ENCODE measurements at places on chromosomes 1 and 21. TPM values are rescaled to one million over a fixed set of nuclear protein-coding genes. Genes with fewer than 3 reads are reported as not detected.

DNA sequence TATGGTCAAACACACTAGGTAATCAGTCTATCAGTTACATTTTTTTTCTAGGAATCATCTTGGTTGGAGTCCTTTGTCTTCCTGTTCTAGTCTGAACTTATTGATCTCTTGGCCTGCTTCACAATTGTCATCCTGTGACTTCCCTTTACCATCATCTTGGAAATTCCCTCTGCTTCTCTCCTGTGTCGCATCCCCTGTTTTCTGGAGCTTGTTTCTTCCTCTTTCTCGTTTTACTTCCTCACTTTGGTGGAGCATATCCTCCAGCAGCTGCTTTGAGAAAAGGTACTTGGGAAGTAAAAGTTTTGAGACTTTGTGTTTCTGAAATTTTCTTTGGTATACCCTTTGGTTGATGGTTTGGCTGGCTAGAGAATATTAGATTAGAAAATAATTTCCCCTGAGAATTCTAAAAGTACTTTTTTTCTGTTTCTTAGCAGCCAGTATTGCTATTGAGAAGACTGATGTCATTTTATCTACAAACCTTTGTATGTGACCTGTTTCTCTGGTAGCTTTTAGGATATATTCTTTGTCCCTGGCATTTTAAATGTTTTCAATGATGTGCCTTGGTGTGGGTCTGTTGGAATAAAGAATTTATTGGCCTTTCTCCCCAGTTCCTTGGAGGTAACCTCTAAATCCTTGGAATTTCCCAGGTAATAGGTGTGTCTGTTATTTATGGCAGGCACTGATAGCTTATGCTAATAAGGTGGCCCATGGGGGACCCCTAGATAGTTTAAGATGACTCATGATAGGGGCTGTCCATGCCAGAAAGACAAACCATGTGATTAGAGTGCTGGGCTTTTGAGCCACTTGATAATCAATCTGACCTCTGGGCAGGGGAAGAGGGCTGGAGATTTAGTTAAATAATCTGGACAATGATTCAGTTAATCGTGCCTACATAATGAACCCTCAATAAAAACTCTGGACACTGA is 6.1 kb upstream of the MYCL start:
- no peak for DNase-seq

DNA sequence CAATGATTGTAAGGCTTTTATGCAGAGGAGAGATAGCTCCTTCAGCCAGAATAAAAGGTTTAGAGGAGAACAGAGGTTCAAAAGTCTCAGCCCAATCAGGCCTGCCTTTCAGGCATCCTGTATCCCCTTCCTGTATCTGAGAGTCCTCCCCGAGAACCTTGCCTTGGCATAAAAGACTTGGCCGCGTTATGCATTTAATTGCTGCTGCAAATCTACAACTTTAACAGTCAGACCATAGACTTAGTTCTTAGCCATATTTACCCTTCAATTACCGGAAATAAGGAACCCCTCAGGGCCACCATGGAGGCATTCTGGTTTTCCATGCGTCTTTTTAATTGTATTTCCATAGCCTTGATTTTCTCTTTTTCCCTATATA is 18.3 kb upstream of the HYI start:
- DNase-seq, result no peak

- no peak for DNase-seq
These were observed 192.8 kb upstream of the LYPLAL1 start for GRCh38 chr1:218980881-218981280.

- no peak for DNase-seq
These were observed 1.2 kb downstream of the ZNF692 start for GRCh38 chr1:248857749-248858095.

- no peak for DNase-seq
These were observed 19.2 kb upstream of the BACH1 start for GRCh38 chr21:29279558-29279957.

DNA sequence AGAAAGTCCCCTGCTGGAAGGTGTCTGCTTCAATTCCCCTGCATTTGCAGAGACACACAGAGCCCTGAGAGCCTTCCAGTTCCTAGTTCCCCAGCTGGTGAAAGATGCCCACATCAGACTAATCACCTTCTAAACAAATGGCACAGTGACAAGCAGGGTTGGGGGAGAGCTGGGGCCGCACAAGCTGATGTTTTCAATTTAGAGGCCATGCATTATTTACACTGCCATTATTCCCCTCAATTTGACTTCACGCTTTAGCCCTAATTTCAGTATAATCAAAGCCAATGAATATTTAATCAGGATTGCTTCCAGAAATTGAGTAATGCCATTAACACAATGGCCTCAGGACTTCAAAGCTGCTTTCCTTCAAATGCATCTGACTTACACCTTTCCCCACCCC is 81.5 kb downstream of the BEND5 start:
- DNase-seq, result no peak

DNA sequence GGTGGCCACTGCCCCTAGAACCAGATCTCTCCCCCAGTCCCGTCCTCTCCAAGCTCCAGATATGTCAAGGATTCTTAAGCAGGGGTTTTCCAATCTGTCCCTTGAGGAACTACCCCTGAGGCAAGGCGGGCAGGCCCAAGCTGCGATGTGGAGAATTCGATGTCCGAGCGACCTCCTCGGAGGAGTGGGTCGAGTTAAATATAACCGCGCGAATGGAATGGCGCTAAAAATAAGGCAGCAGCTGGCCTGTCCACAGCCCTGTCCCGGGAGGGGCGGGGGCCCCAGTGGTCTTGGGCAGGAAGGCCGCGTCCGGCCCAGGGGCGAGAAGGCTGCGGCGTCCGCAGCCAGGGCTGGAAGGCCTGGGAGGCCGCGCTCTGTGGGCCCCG is 5.8 kb upstream of the FOXD3 start:
- DNase-seq, result no peak

DNA sequence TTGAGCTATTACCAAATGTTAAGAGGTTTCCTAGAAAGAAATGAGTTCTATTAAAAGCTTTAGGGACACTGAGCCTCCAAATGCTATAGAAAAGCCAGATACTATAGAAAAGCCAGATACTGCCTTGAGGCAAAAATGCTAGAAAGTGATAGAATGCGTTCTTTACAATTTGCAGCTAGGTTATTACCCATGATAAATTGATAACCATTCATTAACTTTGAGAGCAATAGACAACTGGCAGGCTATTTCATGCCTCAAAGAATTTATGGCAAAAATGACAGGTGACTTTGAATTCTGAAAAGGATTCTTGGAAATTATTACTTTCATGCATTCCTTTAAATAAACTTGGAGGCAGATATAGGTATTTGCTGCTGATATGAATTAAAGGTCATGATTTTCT is 51.6 kb downstream of the SMYD3 start:
- DNase-seq, result no peak

- DNase-seq, result no peak
These were observed 56.6 kb upstream of the SLC2A1 start for GRCh38 chr1:43015269-43015668.

- DNase-seq, result no peak
These were observed 56.1 kb upstream of the F3 start for GRCh38 chr1:94597701-94598100.

- DNase-seq, result no peak
These were observed 9.3 kb upstream of the VANGL1 start for GRCh38 chr1:115632251-115633026.

GRCh38 chr1:31878058-31878457 is 60.1 kb downstream of the PTP4A2 start:
- DNase-seq, result no peak

DNA sequence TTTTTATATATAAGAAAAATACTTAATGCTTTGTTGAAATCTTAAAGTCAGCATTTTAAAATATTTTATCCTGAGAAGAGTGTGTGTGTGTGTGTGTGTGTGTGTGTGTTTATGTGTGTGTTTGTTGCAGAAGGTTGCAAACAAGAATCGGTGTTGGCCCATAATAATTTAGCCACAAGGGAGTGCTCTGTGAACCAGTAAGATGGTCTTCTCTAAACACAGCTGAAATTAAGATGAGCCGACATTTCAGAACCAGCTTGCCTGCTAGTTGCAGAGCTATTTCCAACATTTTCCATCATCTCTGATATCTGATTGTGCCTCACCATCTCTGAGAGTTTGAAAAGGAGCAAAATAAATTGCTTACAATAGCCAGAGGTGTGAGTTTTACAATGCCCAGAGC is 158.8 kb upstream of the SGIP1 start:
- DNase-seq, result no peak

DNA sequence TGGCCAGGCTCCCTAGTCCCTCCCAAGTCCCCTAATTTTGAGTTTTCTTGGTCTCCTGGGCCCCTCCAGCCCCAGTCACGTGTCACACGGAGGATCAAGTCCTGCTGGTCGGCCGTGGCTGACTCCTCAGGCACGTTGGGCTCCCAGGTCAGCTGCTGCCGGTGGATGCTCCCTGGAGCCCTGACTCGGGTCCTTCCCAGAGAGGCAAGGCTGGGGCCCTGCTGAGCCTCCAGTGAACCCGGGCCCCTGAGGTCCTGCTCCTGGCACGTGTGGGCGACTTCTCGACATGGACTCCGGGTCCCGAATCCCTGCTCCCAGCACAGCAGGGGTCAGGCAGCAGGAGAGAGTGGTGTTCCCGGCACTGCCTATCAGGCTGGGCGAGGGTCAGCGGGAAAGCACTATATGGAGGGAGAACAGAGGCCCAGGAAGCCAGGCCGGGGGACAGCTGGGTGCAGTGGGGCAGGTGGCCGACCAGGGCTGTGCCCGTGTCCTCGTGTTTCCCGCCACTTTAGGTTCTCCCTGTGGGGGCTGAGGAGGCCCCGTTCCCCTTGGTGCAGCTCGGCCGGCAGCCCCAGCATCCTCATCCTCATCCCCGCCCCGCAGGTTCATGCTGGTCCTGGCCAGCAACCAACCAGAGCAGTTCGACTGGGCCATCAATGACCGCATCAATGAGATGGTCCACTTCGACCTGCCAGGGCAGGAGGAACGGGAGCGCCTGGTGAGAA is 13.2 kb downstream of the TMEM240 start:
- DNase-seq, result no peak

DNA sequence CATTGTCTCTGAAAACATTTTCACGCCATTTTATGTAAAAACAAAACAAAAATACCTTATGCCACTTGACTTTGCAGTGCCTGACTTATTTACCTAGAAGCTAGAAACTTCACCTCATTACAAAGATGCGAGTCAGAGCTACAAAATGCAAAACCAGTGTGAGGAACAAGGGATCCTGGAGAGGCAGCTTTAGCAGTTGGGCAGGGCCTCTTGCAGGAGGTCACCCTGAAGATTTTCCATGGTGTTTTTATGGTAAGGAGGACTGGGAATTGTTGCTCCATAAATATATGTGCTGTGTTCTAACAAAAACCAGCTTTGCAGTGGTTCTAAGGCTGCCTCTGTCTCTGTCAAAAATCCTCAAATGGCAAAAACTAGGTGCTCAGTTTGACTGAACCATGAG is 36.4 kb upstream of the TARBP1 start:
- peak; percentile 37 for DNase-seq

DNA sequence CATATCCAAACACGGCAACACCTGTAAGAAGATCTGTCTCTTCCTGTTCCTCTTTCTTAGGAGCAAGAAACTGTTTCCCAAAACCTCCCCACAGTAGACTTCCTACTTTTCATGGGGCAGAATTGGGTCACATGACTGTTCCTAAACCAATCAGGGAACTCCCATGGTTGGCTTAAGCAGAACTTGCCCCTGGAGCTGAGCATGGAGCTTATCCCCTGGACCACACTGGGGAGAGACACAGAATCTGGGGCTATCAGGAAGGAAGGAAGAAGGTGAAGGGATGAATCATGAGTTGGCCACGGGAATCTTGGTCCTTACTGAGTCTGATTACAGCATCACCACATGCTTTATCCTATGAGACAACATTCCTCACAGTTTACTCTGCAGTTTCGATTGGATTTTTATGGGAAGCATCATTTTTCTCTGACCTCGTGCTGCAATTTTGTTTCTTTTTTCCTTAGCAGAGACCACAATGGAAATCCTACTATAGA is 81.8 kb downstream of the CDC7 start:
- peak; percentile 9 for DNase-seq

GRCh38 chr1:20343938-20344302 is 53.2 kb downstream of the VWA5B1 start:
- DNase-seq, result no peak

- no peak for DNase-seq
These were observed at the start of gene RUNX1 for GRCh38 chr21:35048706-35049617. Gene RUNX1, minus strand, starts transcription at chr21:35049302.

DNA sequence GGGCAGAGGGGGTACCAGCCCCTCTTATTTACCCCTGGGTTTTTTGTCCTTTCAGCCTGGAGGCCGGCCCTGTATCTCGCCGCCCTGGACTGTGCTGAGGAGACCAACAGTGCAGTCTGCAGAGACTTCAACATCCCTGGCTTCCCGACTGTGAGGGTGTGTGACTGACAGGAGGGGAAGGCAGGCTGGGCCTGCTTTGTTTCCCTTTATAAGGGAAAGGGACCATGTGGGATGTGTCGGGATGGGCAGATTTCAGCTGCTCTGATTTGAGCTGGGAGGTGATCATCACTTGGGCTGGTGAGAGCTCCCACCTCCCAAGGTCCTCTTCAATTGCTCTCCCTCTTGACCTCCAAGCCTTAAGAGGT is 11.7 kb downstream of the QSOX1 start:
- no peak for DNase-seq

DNA sequence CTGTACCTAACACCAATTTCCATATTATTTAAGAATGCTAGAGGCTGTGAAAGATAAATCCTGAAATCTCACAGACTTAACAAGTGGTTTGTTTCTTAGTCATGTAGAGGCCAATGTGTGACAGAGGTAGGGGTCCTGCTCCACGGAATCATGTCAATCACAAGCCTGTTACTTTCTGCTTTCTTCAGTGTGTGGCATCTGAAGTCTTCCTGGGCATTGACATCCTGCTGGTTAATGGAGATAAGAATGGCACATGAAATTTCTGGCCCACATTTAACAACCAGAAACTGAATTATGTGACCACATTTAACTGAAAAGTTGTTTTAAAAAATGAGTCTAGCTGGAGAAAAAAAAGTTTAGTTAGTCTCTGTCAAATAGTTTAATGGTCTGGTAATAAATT is 68.3 kb upstream of the PLA2G4A start:
- DNase-seq, result no peak

- no peak for DNase-seq
These were observed 456.6 kb downstream of the RPS6KC1 start for GRCh38 chr1:213507472-213508223.

The LRRC53 gene
- polyA plus RNA-seq, result not detected

The MTF1 gene
- 4.0 TPM for polyA plus RNA-seq

The DBT gene
- polyA plus RNA-seq, result 3.3 TPM

The KCNE1 gene
- 0.05 TPM for polyA plus RNA-seq

The PLA2G2F gene
- polyA plus RNA-seq, result not detected

The DFFB gene
- polyA plus RNA-seq, result 3.7 TPM

The MAN1A2 gene
- polyA plus RNA-seq, result 8.5 TPM

The CD1C gene
- polyA plus RNA-seq, result not detected

The NUP210L gene
- polyA plus RNA-seq, result not detected

Data from A549 (cell line).